ENCODE measurements at places on chromosomes 4 and X.

DNA sequence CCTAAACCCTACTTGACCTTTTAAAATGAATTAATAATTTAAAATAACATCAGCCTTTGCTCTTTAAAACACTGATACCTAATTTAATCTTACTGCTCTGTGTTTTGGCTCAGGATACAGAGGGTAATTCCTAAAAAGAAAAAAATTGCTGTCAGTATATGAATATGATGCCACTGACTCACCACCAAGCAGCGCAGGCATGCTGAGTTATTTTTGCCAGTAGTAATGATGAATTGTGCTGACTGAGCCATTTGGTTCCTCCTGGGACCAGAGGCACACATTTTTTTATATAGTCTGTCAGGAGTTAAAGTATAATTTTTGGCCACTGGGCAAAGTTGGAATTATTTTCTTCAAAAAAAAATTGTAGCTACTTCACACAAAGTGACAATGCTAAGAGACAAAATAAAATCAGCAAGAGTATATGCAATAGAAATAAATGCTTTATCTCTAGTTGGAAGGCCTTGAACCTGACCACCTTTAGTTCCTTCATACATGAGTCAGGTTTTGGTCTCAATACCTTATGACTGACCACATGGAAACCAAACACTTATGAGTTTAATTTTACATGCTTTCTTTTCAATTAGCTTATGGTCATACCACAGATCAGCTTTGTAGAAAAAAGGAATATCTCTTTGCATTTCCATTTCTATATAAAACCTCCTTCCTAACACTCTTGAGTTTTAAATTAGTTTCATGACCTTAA, 115.1 kb downstream of the PPP3CA start:
- DNase-seq: peak; percentile 10

GRCh38 chr4:22500128-22500611, 15.7 kb downstream of the ADGRA3 start:
- DNase-seq: no peak

- DNase-seq: no peak
Observed at GRCh38 chr4:185396724-185397385, at the start of gene ANKRD37. Gene ANKRD37 (plus strand): TSS chr4:185396841. CDS start chr4:185396924, 83 bp downstream.

DNA sequence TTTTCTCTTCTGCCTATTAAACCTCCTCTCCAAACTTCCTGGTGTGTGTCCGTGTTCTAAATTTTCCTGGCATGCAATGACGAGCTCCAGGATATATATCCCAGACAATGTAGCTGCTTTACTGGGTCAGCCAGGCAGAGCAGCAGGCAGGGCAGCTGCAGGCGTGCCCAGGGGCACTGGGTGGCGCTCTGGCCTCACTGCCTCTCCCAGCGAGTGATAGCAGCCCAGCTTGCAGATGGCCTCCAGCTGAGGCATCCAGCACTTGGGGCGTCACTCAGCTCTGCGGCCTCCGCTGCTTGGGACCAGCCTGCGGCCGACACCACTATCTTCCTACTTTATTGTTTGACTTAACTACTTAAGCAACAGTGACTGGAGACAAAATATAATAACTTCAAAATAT, 23.0 kb upstream of the UBA6 start:
- no peak for DNase-seq

DNA sequence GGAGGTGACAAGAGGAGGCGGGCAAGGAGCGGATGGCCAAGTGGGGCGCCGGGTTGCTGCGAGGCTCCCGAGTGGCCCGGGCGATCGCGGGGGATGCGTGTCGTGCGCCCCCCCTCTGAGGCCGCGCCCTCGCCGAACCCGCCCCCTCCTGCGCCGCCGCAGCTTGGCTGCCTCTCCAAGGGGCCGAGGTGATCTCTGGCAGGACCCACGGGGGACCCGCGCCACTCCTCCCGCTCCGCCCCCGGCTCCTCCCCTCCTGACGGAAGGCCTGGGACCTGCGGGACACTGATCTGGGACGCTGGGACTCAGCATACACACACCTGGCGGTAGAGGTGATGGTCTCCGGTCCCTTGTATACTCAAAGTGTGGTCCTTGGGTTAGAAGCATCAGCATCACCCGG, 21.9 kb upstream of the FAM47C start:
- no peak for DNase-seq

DNA sequence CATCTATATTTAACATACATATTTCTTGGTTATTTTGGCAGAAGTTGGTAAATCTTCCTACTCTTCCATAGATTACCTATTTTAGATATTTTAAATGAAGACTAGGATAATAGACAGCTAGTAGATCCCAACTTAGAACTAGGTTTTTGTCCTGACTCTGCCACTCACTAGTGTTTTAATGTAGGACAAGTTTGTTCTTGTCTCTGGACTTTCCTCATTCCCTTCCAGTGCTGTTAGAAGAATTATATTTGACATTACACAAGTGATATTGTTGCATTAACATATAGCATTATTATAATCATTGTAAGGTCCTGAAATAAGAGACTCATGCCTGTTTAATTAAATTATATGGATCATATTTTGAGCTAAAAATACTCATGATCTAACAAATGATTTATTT, 24.1 kb upstream of the ALB start:
- DNase-seq: no peak

GRCh38 chrX:6813836-6814370, 279.0 kb upstream of the VCX3A start:
- no peak for DNase-seq

GRCh38 chr4:60605646-60606354, 594.3 kb upstream of the ADGRL3 start:
- no peak for DNase-seq

DNA sequence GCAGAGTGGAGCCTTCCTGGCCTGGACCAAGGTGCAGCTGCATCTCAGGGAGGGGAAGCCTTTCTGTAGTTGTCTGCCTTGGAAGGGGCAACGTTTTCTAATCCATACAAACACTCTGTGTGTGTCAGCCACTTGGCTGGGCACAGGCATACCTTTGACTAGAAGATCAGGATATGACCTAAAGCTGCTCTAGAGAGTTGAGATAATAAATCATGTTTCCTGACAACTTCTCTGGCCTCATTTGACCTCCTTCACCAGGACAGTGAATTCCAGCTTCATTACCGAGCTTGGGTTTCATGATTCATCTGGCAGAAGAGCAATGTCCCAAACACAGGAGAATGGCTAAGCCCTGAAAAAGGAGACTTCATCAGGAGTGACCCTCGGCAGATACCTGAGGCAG, 89.6 kb upstream of the KIT start:
- DNase-seq: no peak

- DNase-seq: no peak
Observed at GRCh38 chrX:152637649-152638442, at the start of gene GABRQ. Gene GABRQ (plus strand): TSS chrX:152637895. CDS start chrX:152638203, 308 bp downstream.

DNA sequence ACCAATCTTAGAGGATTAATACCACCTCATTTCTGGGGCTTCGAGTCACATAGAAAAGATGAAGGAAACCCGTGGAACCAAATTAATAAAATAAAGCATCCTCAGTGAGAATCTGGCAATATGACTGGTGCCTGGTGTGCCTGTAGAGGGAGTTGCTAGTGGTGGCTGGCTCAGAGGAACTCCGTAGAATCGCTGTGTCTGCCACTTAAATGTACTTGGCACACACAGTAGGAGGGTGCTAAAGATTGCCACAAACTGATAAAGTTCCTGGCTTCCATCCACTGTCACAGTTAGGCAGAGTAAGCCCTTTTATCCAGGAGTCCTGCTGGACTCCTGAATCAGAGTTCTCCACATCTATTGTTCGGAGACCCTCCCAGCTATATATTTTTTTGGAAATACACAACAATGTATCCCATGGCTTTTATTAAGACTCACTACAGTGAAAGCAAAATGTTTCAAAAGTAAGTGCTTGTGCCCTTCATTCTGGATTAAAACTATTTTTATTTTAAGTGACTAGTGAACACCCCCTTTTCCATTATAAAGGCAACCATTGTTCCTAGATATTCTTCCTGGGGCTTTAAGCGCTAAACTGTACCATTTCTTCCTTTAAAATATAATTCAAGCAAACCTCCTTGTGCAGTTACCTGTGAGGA, 56.6 kb downstream of the KIF4A start:
- no peak for DNase-seq

DNA sequence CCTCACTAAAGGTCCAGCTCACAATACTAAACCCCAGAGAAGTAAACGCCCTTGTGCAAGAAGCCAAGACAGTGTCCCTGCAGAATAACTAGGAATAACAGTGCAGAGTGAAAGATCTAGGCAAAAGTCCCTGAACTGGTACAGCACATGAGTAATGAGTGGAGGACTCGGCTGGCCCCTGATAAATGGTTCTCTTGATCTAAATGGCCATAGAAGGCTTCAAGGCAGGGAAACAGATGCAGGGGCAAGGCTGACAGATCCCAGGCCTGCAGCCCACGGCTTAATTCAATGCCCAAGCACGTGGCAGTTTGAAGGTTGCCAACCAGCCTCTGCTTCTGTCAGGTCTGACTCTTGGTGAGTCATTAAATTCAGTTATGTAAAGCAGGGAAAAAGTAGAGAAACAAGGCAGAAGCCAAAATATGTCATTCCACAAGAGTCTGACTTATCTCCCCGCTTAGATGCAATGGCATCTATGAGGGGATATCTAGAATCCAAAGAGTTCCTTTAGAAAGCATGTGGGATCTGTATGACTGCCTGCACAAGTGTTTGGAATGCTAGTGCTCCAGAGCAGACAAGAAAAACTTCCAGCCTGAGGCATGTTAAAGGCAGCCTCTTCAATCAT, 121.3 kb downstream of the PRDM5 start:
- no peak for DNase-seq

- DNase-seq: no peak
Observed at GRCh38 chr4:2159931-2160330, 82.0 kb downstream of the HAUS3 start.

- no peak for DNase-seq
Observed at GRCh38 chr4:75992462-75992861, 1.7 kb upstream of the SDAD1 start.

- DNase-seq: no peak
Observed at GRCh38 chrX:17592117-17592516, 145.2 kb upstream of the SCML1 start.

DNA sequence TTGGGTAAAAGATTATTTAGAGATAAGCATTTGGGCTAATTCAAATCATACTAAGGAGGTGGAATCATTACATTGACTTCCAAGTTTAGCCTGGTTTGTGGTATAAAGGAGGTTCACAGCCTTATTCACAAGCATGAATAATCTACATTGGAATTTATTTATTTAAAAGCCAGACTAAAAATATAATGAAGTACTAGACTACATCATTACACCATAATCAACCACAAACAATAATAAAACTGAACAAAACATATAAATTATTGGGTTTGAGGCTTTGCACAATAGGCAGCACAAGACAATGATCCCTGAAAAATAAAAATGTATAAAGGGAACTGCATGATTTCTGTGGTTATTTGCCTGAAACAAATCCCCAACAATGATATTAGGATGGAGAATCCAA, 314.0 kb downstream of the GBA3 start:
- no peak for DNase-seq

- no peak for DNase-seq
Observed at GRCh38 chr4:47482326-47482725, 2.7 kb upstream of the ATP10D start.

DNA sequence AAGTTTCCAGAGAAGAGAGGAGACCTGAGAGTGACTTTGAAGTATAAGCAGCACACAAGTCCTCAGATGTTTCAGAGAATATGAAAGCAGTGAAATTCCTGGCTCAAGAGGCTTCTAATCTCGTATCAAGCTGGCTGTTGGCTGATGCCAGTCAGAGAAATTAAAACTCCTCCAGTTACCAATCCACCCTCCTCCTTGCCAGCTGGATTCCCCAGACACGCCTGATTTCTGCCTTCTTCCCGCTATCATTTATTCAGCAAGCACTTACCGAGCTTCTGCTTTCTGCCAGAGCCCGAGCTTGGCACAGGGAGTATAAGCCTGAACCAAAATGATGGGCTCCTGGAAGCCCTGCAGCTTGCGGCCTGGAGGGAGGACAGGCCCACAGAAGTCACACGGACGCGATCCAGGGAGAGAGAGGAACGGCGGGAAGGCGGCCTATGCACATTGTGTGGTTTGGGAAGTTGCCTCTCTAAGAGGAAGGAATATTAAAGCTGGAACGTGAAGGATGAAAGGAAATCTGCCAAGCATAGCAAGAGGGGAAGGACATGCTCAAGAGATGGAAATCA, 102.4 kb upstream of the TBL1X start:
- no peak for DNase-seq

DNA sequence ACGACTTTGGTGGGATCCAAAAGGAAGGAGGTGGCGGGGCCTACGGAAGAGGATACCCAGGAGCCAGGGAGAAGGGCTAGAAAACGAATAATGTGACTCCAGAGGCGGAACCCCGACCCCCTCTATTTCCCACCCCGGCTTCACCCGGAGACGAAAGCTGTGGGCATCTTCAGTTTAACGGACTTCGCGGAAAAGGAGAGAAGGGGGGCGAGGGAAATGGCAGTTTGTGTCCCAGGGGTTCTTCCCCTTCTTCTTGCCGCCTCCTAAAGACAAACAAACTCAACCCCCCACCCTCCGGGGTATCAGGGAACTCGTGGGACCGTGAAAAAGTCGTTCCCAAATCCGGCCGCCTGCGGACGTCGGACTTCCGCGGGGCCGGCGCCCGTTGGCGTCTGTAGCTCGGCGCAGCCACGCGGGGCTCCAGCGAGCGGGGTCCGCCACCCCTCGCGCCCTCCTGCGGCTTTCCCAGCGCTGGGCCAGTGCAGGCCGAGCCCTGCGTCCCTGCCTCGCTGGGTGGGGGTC, 3.6 kb upstream of the LEF1 start:
- DNase-seq: no peak

DNA sequence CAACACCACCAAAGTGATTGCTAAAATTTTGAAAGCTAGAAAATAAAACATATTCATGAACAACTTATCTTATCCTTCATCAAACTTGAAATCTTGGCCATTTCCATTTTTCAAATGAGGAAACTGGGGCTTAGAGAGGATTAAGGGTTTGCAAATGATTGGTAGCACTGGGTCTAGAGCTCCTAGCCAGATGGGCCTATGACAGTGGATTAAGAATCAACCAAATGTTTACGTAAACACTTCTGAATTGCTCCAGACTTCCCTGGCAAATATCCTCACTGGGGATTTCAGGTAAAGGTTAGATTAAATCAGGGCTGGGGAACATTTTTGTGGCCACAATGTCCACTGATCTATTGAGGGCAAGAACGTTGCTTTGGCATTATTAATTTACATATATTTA, 241.2 kb downstream of the ANK2 start:
- DNase-seq: no peak

- DNase-seq: no peak
Observed at GRCh38 chr4:52110171-52110570, 59.1 kb downstream of the SPATA18 start.

GRCh38 chr4:20253735-20254409, 2.2 kb downstream of the SLIT2 start:
- no peak for DNase-seq

GRCh38 chr4:167903291-167903721, 189.0 kb upstream of the ANXA10 start:
- DNase-seq: no peak

- DNase-seq: no peak
Observed at GRCh38 chr4:138393886-138394610, 151.9 kb upstream of the SLC7A11 start.

Data from stimulated activated naive CD4-positive, alpha-beta T cell treated with Interleukin-2 at 50 U/mL for 16 hours (primary cell).